BJ (cell line): ENCODE measurements at places on chromosomes 2 and 18.

DNA sequence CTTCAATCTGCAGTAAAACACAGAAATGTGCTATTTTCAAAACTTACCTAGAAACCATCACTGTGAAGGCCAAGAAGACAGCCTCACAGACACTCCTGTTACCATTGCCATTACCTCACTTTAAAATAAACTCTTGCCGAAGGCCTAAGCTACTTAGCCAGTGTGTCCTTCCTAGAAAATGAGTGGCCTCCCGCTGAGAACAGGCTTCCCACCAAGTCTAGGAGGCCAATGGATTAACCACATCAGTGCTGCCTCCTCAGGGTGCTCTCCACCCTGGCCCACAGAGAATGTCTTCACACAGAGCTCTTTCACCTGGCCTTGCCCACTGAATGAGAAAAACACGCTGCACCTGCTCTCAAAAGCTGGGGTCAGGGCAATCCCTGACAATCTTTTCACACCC is 47.5 kb downstream of the L3MBTL4 start:
- no peak for DNase-seq

DNA sequence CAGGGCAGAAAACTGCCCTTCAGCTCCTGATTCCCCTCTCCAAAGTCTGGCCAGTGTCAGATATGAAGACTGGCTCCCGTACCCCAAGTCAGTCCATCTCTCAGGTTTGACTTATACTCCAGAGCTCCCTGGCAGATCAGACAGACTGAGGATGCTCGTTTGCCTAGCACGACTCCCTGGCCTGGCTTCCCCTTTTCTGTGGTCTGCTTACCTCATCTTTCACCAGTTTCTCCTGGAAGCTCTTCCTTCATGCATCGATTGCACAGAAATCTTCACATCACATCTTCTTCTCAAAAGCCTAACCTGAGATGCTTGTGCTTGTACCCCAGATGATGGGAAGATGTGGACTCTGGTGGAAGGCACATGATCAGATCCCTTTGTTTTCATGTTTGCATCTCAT is 387.9 kb upstream of the POU3F3 start:
- DNase-seq = no peak

DNA sequence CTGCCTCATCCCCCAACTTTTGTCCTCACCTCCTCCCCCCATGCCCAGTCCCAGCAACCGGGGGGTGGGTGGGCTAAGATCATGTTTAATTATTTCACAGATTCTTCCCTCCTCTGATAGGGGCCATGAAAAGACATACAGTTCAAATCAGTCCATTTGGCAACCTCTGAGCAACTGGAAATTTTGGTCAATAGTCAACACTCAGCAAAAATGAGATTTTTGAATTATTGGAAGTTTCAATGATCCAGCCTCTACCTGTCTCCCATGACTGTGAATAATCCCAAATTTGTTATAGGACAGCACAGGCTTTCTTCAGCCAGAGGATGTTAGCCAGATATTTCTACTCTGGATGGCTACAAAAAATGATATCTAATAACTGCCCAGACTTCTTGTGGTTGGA is 549.9 kb downstream of the TNS1 start:
- no peak for DNase-seq

DNA sequence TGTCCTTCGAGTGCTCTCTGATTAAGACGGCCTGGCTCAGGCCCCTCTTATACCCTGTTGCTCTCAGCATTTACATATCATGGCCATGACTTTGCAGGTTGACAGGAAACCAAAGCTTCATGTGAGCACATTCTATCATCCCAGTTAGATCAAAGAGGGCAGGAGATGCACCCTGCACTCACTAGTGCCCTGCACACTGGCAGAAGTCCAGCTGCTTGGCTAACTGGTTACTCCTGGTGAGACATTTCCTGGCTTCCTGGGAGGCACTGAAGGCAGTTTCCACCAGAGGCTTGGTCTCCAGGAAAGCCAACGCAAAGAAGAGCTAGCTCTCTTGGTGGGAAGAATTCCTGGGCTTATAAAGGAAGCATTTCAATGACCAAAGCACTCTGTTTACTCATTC is 66.3 kb downstream of the LIPG start:
- no peak for DNase-seq

DNA sequence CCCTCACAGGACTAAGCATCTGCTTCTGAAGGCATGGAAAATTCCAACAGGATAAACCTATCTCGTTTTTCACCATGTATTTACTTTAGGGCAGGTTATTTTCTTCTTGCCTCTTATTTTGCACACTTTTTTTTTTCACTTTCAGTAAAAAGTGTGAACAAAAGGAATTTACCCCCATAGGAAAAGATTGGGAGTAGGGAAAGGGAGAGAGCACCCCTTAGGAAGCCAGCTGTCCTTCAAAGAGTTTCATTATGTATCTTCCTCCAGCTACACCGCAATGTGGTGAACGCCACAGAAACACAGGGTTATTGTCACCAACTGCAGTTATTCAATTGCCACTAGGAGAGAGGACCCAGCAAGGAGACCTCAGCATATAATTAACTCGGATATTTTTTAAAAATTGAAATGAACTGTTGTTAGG is 286.2 kb upstream of the VRK2 start:
- no peak for DNase-seq

GRCh38 chr2:58046585-58047372 is at the start of gene VRK2:
Gene VRK2 (plus strand): TSS chr2:58046806. CDS start chr2:58048832, 2,026 bp downstream.
- peak; percentile 56 for DNase-seq

DNA sequence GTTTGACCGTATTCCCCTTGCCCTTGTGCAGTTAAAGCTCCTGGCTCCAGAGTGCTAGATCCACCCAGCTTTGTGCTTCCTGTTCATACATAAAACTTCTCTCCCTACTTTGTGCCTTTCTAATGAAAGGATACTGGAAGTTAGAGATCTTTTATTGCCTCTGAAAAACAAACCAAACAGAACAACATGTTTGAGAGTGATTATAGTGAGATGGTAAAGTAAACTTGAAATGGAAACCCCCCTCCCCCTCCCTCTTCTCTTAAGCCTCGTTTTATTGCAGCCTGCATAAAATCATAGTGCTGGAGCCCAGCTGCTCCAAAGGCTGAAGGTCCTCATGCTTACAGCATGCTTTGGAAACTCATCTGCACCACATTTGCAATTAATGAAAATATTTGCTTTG is 125.1 kb downstream of the TANC1 start:
- no peak for DNase-seq

- no peak for DNase-seq
Observed at GRCh38 chr2:237016121-237016915, 69.4 kb upstream of the COPS8 start.

DNA sequence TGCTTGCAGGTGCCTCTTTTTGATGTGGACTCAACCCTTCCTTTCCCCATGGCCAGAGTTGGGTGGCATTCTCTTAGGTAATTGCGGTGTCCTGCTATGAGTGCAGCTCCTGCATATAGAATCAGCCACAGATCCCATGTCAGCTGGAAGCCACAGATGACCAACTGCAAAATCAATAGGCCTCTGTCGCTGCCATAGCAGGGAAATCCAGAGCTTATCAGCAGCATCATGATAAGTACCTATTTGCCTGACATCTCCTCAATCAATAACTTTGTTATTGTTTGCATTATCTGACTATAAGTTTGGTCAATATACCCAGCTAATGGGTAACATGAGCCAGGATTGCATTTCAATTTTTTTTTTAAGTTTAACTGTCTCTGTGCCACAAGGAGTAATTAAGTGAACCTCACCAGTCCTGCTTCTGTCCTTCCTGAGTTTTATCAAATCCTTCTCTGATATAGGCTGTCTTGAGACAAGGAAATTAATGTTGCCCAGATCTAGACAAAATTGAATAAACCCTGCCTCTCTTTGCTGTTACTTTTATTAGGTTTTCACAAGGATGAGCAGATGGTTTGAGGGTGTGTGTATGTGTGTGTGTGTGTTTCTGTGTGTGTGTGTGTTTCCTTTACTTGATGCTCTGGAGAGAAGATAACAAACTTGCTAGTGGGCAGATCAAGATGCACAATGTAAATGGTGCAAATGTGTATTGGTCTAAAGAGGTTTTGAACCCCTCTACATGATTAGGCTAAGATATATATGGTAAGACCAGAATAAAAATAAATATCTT is 59.6 kb upstream of the CREB1 start:
- no peak for DNase-seq

- no peak for DNase-seq
Observed at GRCh38 chr2:55861733-55862132, 61.8 kb downstream of the EFEMP1 start.

GRCh38 chr18:56389190-56389589 is 249.2 kb downstream of the TXNL1 start:
- DNase-seq = no peak

DNA sequence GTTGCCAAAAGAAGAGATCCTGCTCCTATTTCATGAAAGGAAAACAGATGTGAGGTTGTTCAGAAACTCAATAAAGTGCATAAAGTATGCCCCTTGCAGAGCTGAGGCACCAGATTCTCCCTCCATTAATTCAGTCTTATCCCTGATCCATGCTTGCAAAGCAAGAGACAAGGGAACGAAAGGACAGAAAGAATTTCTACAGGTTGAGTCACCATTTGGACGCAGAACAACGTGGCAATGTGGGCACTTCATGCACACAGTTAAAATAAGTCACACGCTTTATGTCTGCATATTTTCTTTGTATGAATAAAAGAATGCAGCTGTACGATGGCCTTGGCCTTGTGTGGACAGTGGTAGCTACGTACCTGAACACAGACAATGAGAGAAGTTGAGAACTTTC is 321.7 kb upstream of the REV1 start:
- DNase-seq = peak; percentile 73

GRCh38 chr2:105741617-105742016 is 3.1 kb upstream of the NCK2 start:
- DNase-seq = no peak

DNA sequence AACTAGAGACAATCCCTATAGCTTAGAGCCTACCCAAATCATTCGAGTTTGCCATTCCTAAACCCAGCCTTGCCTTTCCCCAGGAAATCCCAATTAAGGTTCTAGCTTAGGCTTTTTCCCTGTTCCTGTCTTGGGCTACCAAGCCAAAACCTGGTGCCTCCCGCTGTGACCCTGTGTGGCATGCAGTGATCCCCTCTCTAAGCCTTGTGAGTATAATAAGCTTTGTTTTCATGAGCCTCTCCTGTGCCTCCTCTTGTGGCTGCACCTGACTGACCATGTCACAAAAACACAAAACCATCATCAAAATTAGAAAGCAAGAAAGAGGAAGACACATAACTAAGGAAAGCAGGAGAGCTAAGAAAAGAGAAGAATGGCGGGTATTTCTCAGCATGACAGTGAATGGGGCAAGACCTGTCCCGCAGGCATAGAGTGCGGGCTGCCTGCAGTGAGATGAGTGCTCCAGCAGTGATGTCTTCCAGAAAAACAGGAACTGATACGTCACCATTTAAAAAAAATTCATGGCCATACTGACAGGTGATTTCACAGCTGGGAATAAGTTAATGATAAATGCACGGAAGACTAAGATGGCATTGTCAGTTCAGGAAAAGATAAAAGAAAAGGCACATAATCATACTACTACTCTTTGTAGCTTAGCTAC is 9.2 kb upstream of the PAIP2B start:
- no peak for DNase-seq

DNA sequence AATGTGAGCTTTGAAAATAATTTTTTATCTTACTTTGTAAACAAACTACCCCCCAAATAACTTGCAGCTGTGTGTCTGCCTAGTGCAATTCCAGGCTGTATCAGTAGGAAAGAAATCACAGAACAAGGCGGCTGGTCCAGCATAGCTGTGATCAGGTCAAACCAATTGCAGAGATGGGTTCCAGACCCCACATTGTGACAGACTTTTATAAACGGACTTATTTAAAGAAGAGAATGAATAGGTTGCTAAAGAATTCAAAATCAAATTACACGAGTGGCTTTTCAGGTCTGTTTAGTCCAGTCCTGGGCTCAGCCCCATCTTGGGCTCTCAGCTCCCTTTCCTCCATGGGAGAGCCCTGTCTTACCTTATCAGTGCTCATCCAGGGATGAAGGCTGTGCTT is 11.1 kb downstream of the BMP10 start:
- no peak for DNase-seq

GRCh38 chr2:136282251-136282650 is 164.3 kb upstream of the CXCR4 start:
- DNase-seq = no peak

DNA sequence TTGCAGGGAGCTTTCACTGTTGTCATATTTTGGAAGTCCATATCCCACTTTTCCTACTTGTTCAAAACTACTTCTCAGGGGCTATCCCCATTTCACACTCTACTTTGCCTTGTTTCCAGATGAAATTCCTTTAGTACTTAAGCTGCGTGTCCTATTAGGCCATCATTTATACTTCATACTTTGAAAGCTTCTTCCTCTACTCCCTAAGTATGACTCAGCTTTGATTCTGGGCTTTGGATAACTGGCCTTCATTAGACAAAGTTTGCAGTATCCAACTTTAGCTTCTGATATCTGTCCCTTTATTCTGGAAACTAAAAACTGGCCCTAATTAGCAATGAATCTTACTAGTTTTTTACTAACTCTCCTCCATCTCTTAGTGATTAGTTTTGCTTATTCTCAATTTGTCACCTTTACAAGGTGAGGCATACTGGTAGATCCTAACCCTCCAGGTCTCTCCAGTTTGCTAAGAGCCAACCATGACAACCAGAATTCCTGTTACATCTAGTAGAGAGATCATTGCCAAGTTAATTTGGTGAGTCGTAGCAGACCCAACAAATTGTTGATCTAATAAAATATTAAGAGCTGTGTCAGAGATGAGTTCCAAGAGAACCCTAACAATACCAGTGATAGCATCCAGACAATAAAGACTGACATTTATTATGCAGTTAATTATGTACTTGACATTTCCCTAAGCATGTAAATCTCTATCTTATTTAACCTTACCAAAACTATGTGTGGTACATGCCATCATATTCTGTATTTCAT is 31.2 kb upstream of the ITGAV start:
- no peak for DNase-seq
